ENCODE measurements at places on chromosomes 7 and 10. TPM values are rescaled to one million over a fixed set of nuclear protein-coding genes. Genes with fewer than 3 reads are reported as not detected.

Gene SPDYE18
- total RNA-seq: 3.7 TPM

Gene PRTFDC1
- total RNA-seq: 29.9 TPM

Gene MYL10
- not detected for total RNA-seq

DNA sequence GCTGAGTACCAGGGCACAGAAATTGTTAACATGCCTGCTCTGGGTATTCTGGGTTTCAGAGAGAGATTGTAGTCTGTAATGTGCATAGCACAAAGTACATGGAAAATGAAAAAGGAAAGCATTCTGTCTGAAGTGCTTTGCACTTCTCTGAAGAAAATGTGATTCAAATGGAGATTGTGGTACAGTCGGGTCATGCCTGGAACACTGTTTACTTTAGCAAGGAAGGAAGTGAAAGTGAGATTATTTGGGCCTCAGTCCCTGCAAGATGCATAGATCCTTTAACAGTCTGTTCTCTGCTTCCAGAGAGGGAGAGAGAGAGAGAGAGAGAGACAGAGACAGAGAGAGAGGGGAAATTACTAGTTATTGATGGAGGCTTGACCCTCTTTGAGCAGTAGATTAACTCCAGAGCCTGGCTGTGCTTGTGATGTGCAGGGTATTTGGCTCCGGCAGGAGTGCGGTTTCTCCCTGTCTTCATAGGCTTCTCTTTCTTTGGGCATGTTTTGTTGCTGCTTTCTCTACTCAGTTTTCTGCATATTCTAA is 5.4 kb downstream of the VWC2 start:
- DNase-seq: no peak

DNA sequence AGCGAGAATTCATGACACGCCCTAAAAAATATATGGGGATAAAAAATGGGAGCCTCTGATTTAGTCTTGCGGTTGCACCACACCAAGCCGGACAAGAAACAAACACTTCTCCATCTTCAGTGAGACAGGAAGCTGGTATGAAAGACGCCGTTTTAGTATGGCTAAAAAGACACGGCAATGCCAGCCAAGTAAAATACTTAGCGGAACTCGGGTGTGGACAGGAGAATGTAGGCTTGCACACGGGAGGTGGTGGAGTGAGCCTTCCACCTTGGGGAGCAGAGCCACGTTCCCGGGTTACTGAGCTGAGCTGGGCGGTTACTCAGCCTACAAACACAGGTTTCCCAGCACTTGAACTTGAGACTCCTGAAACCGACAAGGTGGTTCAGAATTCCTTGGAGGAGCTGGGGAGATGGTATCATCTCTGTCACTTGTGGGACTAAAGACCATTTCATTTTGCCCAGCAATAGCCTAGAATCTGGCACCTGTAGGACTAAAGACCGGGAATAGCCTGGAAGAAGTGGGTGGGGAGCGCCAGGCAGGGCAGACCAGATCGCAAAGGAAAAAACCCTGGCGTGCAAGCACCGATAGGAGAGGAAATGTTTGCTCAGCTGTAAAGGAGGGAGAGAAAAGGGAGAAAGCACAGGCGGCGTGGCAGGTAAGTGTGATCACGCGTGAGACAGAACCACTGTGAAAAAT is 34.8 kb upstream of the SEPHS1 start:
- no peak for DNase-seq
